ENCODE measurements at places on chromosomes 2 and 18. TPM values are rescaled to one million over a fixed set of nuclear protein-coding genes. Genes with fewer than 3 reads are reported as not detected.

CCDC138 gene
- 9.1 TPM for total RNA-seq

NMUR1 gene
- not detected for total RNA-seq

PROKR1 gene
- total RNA-seq: not detected

KDM3A gene
- 15.1 TPM for total RNA-seq

MARCHF4 gene
- total RNA-seq: 5.2 TPM

All from fibroblast of villous mesenchyme (primary cell).